NCI-H1930 (cell line): ENCODE measurements at places on chromosomes 3 and 15.

DNA sequence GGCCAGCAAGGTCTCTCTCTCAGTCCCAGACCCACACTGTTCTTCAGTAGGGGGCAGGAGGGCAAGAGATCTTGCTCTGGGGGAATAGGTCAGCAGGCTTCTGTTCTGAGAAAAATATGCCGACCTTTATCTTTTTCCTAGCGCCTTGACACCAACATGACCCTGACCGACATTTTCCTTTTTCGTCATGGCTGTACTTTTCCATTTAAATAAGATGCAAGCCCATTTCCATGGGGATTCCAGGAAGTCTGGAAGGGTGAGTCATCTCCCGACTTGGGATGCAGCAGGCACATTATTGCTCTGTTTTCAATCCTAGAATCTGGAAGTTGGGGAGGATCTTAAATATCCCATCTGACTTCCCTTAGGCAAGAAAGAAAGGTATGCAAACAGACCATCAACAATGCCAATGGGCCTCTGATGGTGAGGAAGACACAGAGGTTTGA lies 261.5 kb upstream of the LRTM1 start:
- DNase-seq: no peak

- DNase-seq: no peak
Observed at GRCh38 chr15:68210409-68210756, 5.3 kb upstream of the CALML4 start.

DNA sequence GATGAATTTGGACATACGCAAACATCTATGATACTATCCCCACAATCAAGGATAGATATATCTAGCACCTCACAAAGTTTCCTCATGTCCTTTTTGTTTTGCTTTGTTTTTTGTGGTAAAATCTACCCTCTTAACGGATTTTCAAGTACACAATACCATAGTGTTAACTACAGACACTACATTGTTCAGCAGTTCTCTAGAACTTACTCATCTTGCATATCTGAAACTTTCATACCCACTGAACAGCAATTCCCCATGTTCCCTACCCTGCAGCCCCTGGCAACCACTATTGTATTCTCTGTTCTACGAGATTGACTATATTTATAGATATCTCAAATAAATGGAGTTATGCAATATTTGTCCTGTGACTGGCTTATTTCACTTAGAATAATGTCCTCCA lies 58.1 kb upstream of the TJP1 start:
- peak; percentile 29 for DNase-seq

- DNase-seq: no peak
Observed at GRCh38 chr15:57777003-57777402, 70.5 kb downstream of the POLR2M start.

GRCh38 chr3:119911748-119912147 lies 129.8 kb downstream of the NR1I2 start:
- no peak for DNase-seq

- DNase-seq: no peak
Observed at GRCh38 chr3:118675305-118675704, 359.3 kb downstream of the IGSF11 start.

DNA sequence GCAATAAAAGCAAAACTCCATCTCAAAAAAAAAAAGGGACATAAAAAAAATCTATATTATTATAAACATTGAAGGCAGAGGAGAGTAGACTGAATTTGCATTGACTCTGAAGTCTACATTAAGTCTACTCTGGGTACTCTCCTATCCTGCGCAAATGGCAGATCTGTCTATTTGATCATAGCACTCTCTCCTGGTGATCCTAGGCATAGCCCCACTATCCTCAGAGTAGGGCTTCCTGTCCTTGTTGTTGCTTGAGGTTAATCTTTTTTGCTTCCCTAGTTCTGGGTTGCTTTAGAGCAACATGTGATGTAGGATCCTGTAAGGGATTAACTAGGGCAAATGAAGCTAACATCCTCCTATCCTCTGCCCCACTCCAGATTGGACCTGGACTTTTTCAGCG lies 82.1 kb upstream of the LRRFIP2 start:
- DNase-seq: no peak

DNA sequence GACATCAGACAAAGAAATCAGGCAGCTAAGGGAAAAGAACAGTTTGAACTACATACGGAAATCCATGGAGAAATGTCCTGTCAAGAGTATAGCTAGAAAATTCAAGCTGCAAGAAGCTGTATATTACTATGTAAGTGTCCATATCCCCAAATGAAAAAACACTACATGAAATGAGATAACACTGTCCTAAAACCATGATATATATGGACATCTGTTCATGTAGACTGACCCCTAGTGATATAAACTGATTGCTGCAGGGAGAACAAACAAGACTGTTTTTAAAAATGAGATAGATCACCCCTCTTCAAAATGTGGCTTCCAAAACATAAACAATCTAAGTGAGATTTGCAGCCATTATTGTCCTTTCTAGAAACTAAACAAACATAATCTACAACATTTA lies 985.6 kb downstream of the EPHA3 start:
- no peak for DNase-seq

DNA sequence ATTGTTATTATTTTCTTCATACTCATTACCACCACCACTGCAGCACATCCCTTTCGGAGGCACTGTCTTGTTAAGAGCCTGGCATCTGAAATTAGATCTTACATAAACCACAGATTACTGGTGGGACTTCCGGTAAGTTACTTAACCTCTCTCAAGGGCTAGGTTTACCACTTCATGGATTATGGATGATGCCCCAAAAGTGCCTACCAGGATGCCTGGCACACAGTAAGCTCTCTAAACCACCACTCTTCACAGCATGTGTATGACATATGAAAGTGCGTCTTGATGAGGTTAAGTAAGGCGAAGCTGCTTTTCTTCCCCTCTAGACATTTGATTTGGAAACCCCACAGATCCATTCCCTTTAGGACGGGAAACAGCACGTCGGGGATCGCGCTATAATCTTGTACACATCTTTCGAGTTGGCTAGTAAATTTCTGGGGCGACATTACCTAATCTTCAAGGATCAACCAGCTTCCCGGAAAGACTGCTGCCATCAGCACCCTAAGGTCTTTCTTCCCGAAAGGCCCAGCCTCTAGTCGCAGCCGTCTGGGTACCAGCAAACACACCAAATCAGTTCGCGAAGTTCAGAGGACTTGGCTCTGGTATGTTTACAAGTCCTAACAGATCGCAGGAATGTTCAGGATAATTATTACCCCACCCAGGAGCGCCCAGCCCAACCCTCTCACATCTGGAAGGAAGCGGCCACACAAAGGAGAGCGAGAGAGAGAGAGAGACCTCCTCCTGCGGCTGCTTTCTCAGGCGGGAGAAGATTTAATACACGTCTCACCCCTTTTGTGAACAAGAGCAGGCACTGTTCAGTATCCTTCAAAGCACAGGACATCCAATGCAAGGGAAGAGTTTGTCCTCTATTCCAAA lies 155.1 kb upstream of the FRMD4B start:
- no peak for DNase-seq

DNA sequence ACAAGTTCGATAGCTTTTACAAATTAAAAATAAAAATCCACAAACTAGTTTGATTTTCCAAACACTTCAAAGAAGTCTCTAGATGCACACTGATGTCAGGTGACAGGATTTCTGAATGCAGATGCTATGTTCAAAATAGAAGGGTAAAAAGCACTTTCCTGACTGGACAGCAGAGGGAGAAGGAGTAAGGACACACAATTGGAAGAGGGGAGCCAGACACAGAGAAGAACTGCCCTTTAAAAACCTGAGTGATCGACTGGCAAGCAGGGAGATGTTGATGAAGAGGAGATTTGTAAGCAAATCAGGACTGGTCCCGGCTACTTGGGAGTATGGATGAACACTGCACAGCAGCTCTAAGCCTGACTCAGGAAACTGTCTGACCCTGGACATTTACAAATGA lies 612.8 kb downstream of the MAGI1 start:
- no peak for DNase-seq

- DNase-seq: no peak
Observed at GRCh38 chr15:51756482-51756881, 5.1 kb downstream of the TMOD2 start.

DNA sequence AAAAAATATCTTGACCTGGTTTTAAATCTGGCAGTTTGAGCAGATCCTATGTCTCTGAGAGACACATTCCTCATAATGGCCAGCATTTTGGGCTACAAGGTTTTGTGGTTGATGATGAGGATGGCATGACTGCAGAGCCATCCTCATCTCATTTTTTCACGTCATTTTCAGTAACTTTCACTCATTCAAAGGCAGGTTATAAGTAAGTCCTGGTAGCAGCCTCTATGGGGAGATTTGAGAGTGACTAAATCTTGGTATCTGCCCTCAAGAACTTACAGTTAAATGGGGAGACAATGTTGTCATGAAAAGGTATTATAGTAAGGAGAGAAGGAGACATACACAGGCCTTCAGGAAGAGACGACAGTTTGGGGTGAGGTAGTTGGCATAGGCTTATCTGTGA lies 14.5 kb downstream of the TIGIT start:
- DNase-seq: no peak

- DNase-seq: no peak
Observed at GRCh38 chr15:100918690-100919480, at the start of gene LRRK1. Gene LRRK1 (plus strand): TSS chr15:100919357. CDS start chr15:100924633, 5,276 bp downstream.

- DNase-seq: no peak
Observed at GRCh38 chr3:155778462-155778861, 27.6 kb downstream of the C3orf33 start.

- no peak for DNase-seq
Observed at GRCh38 chr3:31733234-31733667, 200.5 kb downstream of the STT3B start.
